ENCODE measurements at places on chromosomes 1 and 21. TPM values are rescaled to one million over a fixed set of nuclear protein-coding genes. Genes with fewer than 3 reads are reported as not detected.

- DNase-seq, result no peak
Observed at GRCh38 chr1:93829061-93829460, 49.9 kb downstream of the DNTTIP2 start.

Gene AQP10
- total RNA-seq, result not detected

DNA sequence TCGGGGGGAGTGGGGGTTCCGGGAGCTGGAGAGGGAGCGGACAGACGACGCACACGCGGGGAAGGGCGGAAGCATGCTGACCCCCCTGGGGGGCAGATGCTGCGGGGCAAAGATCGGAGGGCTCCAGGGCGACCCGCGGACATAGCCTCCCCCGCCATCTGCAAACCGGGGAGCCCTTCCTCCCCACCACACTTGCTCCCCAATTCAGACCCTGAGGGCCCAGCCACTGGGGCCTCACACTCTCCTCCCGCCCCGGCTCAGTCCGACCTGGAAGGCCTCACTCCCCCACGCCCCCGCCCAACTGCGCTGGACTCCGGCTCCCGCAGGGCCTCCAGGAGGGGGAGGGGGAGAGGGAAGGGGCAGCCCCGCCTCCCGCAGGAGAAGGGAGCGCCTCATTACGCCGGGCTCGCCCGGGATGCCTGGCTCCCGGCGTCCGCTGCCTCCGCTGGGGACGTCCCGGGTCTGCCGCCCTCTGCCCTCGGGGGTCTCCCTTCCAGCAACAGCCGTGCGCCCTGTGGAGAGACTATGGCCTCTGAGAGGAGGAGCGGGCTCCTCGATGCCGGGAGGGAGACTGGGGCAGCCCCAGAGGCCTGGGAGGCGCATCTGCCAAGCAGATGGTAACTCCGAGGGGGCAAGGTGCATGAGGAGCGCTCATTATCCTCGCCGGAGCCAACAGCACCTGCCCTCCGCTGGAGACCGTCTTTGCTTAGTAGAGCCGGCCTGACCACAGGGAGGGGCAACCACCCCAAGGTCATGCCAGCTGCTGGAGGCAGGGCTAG is 636 bp upstream of the CAMK2N1 start:
- DNase-seq, result peak; percentile 95

- DNase-seq, result no peak
Observed at GRCh38 chr1:31910933-31911332, 27.2 kb downstream of the PTP4A2 start.

GRCh38 chr21:15053500-15053899 is 11.3 kb downstream of the NRIP1 start:
- no peak for DNase-seq

All from H7 (cell line).